NCI-H524 (cell line): ENCODE measurements at places on chromosomes 6 and 20.

GRCh38 chr20:3543901-3544507 lies 73.2 kb downstream of the ATRN start:
- DNase-seq, result no peak

DNA sequence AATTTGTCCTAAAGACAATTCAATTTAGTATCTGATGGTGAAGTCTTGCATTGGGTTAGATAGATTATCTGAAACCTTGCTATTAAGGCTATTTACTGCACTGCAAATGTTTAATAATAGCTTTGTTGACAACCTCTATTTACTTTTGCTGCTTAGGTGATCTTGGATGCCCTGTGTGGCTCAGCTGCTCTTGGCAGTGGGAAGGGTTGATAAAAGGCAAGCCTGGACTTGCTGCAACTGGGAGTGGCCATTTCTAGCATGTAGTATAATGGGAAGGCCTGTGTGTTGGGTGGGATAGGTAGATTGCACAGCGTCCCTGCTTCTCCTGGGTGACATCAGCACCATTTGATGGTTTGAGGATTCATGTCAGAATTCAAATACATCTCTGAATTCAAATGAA lies 49.1 kb downstream of the ARMC2 start:
- no peak for DNase-seq

- DNase-seq, result no peak
These were observed 2.4 kb downstream of the OSER1 start for GRCh38 chr20:44208165-44208564.

DNA sequence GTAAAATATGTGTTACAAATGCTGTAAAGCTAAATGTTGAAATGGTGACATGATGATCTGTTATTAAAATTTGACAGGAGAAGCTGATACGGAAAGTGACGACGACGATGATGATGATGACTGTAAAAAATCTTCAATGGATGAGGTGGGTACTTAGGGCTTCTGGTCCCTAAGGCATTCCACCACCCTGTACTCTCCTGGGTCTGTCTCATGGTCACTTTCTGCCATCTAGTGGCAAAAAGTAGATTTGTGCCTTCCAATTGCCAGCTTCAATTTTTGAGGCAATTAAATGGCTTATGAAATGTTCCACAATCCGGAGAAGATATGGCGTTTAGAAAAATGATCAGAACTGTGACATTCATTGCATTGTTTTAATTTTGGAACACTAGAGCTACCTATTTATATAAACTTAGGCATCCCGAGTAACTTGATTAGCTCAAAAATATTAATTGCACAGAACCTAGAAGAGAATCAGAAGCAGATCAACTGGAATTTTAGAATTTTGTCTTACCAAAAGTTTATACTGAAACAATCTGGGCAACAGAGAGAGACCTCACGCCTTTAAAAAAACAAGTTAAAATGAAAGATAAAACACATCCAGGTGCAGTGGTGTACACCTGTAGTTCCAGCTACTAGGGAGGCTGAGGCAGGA lies 346.5 kb upstream of the PLCB4 start:
- peak; percentile 86 for DNase-seq

DNA sequence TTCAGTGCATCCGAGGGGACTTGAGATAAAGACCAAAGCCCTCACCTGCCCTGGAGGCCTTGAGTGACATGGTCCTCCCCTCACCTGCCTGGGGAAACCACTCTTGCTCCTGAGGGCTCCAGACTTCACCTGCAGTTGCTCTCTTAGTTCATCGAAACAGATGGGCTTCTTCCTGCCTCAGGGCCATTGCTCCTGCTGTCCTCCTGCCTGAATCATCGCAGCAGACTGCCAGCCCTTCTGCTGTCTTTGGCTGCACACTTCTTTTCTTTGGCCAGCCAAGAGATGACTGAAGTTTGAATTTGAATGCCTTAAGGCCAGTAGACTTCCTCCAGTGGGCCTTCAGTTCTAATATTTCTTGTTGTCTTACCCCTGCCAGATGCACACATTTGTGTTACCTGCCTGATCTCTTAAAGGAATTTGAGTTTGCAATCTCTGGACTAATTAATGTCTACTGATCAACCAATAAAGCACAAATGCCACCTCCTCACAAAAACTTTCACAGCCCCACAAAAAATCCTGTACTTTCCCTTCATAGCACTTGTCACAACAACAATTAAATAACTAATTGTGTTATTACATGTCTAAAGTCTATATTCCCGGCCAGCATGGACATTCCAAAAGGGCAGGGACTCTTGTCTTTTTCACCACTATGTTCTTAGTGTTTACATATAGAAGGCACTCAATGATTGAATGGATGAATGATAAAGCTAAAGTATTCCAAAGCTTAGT lies 56.7 kb upstream of the SGK1 start:
- DNase-seq, result no peak

DNA sequence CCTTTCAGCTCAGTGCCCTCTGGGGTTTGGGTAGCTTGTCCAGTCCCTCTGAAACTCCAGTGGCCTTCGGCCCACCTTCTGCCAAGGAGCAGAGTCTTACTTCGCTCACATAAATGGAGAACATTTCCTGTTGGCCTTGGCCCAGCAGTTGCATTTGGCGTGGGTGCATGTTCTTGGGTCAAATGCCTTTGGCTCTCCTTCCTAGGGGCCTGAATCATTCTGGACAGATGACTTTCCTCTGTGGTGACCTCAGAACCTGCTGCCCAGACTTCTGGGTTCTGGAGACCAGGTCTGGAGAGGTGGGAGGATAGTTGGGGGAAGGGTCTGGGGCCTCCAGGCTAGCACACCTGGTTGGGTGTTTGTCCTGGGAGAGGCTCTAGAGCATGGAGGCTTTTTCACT lies 29.3 kb downstream of the BCAS4 start:
- DNase-seq, result no peak

GRCh38 chr20:6525447-6526303 lies 241.8 kb upstream of the BMP2 start:
- no peak for DNase-seq

GRCh38 chr6:24412294-24412693 lies 9.6 kb downstream of the MRS2 start:
- DNase-seq, result no peak

GRCh38 chr6:27183060-27183832 lies 64.3 kb upstream of the PRSS16 start:
- no peak for DNase-seq

- no peak for DNase-seq
These were observed 18.8 kb downstream of the TOP1 start for GRCh38 chr20:41047279-41047974.

- no peak for DNase-seq
These were observed 108.6 kb downstream of the NRN1 start for GRCh38 chr6:5898102-5898501.

DNA sequence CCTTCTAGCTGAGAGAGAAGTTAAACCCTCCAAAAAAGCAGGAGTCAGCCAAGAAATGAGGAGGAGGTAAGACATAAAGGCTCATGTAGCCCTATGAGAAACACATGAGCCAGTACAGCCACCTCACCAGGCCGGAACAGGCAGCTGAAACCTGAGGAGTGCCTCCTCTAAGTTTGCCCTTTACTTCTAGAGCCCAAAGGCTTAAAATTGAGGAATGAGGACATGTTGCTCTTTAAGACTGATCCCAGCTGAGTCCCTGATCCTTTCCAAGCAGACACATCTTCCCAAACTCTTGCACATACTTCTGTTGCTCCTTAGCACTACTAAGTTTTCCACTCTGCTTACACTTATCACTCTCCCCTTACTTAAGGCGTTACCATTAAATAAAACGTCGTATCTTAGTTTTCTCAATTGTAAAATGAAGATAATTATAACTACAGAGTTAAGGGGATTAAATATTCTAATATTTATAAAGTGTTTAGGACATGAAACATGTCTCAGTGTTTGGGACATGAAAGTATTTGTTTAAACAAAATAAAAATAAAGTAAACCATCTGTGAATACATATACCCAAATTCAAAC lies 124.0 kb downstream of the OGFRL1 start:
- no peak for DNase-seq

- DNase-seq, result no peak
These were observed 76.8 kb downstream of the LINC00237 start for GRCh38 chr20:21029341-21029740.

GRCh38 chr20:57342829-57343228 lies 8.2 kb upstream of the RAE1 start:
- DNase-seq, result no peak

GRCh38 chr20:54433636-54434035 lies 41.8 kb upstream of the DOK5 start:
- no peak for DNase-seq

GRCh38 chr6:43951063-43951755 lies 176.0 kb downstream of the MRPL14 start:
- peak; percentile 91 for DNase-seq

DNA sequence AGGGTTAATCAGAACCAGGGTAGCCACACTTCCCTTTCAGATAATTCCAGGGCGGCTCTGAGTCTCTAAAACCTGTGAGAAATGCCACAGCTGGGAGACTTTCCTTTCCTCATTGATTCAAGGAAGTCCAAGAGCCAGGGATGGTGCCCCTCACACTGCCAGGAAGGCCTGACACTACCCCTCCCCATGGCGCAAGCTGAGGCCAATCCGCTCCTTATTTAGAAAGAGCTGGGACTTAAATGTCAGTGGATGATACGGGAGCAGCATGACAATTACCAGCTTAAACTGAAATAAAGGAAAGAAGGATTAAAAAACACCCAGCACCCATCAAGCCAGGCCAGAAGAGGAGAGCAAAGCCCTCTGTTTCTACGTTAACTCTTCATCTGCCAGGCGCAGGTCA lies 244.4 kb downstream of the LRFN2 start:
- DNase-seq, result peak; percentile 34

GRCh38 chr6:87344731-87345130 lies at the start of gene C6orf163:
Gene C6orf163, plus strand, starts transcription at chr6:87344813. Its CDS starts 287 bp downstream, at chr6:87345100.
- no peak for DNase-seq

DNA sequence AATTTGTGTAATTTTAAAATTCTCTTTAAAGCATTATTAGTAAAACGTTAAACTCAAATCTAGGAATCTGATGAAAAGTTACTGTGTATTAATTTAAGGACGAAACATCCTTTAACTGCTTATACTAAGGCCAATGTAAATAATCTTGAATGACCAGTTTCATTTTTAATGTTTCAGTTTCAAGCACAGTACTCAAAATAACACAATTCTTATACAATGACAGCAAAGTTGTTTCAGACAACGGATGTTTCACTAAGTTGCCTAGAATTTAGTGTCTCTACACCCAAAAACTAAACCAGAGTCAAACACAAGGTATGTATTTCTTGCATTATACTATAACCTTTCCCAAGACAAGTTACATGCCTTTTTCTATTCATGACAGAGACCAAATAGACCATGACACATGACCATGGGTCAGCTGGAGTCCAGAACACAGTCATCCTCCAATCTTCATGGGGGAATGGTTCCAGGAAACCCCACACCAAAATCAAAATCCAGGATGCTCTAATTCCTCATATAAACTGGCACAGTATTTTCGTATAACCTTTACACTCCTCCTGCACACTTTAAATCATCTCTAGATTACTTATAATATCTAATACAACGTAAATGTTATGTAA lies 7.7 kb downstream of the PHIP start:
- DNase-seq, result no peak

- DNase-seq, result no peak
These were observed 24.9 kb upstream of the CFAP206 start for GRCh38 chr6:87382861-87383260.

DNA sequence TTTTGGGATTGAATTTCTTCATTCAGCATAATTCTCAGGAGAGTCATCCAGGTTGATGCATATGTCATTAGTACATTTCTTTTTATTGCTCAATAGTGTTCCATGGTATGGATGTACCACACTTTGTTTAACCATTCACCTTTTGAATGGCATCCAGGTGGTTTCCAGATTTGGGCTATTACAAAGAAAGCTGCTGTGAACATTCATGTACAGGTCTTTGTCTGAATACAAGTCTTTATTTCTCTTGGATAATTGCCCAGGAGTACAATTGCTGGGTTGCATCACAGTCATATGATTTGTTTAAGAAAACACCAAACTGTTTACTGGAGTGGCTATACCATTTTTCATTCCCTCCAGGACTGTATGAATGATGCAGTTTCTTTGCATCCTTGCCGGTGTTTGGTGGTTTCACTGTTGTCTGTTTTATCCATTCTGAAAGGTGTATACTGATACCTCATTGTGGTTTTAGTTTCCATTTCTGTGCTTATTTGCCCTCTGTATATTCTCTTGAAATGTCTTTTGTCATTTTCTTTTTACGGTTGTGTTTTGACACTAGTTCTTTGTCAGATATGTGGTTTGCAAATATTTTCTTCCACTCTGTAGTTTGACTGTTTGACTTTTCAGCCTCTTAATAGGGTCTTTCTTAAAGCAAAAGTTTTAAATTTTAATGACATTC lies 8.8 kb downstream of the CDKAL1 start:
- no peak for DNase-seq

GRCh38 chr6:34190504-34191122 lies 44.7 kb upstream of the GRM4 start:
- no peak for DNase-seq

DNA sequence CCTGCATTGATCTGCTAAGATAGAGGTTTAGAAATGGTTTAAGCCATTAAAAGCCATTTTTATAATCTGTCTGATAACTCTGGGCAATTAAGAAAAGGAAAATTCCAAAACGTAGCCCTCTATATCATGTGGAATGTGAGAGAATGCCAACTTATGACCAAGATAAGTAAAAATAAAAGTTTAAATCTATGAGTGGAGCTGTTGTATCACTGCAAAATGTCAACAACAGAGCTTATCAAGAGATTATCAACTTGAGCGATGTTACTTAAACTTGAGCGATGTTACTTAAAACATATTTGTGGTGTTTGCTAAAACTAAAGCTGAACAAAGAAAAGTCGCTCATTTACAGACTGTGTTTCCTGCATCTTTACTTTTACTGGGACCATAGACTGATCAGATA lies 46.9 kb upstream of the SCML4 start:
- no peak for DNase-seq

DNA sequence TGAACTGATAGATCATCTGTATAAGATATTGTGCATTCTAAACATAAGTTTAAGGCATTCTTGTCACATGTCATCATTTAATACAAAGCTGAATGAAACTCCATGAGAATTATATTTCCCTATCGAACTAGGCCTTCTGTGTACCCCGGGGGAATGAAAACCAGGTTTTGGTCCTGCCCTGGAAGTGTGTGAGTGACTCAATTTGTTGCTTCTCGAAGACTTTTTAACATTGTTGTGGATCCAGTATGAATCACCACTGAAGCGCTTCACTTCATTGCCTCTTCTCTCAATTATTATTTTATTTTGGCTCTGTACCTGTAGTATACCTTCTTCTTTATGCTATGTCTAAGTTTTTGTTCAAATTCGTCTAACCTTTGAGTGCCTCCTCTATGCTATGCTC lies 150.8 kb downstream of the GRIK2 start:
- no peak for DNase-seq

GRCh38 chr6:130070792-130071191 lies 52.4 kb downstream of the L3MBTL3 start:
- peak; percentile 65 for DNase-seq

DNA sequence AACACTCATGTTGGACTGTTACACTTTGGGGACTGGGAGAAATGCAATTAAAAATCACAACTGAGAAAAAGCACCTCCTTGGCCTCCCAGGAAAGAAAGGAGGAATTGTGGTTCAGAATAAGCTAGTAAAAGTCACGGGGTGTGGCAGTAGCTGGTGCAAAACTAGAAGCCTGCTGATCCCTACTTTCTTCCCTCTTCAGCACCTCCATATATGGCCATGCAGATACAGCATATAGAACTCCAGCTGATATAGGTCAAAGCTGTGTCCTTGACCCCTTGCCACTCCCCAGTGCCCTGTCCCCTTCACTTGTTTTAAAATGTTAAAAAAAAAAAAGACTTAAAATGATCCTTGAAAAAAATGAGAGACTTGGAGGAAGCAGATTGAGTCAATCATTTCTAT lies 5.5 kb upstream of the FLRT3 start:
- DNase-seq, result no peak

GRCh38 chr6:91167846-91168245 lies 581.0 kb upstream of the MAP3K7 start:
- no peak for DNase-seq
